ENCODE measurements at places on chromosomes 6 and 20. TPM values are rescaled to one million over a fixed set of nuclear protein-coding genes. Genes with fewer than 3 reads are reported as not detected.

The ZBTB2 gene
- total RNA-seq = 12.3 TPM

The MCHR2 gene
- not detected for total RNA-seq

The GSTA3 gene
- total RNA-seq = not detected

GRCh38 chr6:81792826-81793225 is 40.3 kb upstream of the TENT5A start:
- DNase-seq = no peak

- no peak for DNase-seq
These were observed 87.7 kb upstream of the BEND3 start for GRCh38 chr6:107202876-107203468.
